ENCODE measurements at places on chromosomes 16 and 17. TPM values are rescaled to one million over a fixed set of nuclear protein-coding genes. Genes with fewer than 3 reads are reported as not detected.

CMTR2 gene
- 16.6 TPM for total RNA-seq

PSMC5 gene
- total RNA-seq, result 68.9 TPM

MC1R gene
- 6.5 TPM for total RNA-seq

MGAT5B gene
- total RNA-seq, result not detected

TXNL4B gene
- 10.5 TPM for total RNA-seq

CACNA1H gene
- 151 TPM for total RNA-seq

NPEPPS gene
- 83.8 TPM for total RNA-seq

PRR29 gene
- total RNA-seq, result 0.17 TPM

TMED6 gene
- not detected for total RNA-seq

ABCC11 gene
- not detected for total RNA-seq

P4HB gene
- total RNA-seq, result 772 TPM

ABCC12 gene
- total RNA-seq, result not detected

PPM1E gene
- not detected for total RNA-seq

SLC9A5 gene
- total RNA-seq, result 0.57 TPM

- no peak for DNase-seq
Observed at GRCh38 chr17:76690596-76691280, 20.0 kb downstream of the MXRA7 start.

- DNase-seq, result no peak
Observed at GRCh38 chr17:28898527-28898955, 1.0 kb upstream of the FLOT2 start.

GRCh38 chr16:47643323-47644000 lies 182.3 kb downstream of the PHKB start:
- DNase-seq, result no peak

GRCh38 chr17:57481910-57482391 lies 225.6 kb downstream of the MSI2 start:
- DNase-seq, result no peak

- peak; percentile 36 for DNase-seq
Observed at GRCh38 chr17:30975042-30975820, 4.4 kb downstream of the RNF135 start.

DNA sequence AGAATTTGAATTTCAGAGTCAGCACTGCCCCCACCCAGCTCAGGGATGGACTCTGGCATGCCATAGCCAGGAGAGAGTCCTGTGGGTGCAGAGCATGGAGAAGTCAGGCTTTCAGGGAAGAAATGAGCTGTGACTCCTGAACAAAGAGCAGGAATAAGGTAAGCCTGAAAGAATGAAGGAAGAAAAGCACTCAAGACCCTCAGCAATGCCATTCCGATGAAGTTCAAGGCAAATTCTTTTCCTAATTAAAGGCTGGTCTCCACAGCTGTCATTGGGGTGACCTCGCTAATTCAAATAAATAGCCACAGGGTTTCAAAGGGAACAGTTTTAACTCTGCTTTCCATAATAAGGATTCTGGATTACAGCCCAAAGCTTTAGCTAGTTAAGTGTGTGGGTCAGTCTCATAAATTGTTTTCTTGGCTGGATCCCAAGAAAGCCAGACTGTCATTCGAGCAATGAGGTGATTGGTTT lies 31.7 kb downstream of the TOM1L2 start:
- DNase-seq, result no peak

DNA sequence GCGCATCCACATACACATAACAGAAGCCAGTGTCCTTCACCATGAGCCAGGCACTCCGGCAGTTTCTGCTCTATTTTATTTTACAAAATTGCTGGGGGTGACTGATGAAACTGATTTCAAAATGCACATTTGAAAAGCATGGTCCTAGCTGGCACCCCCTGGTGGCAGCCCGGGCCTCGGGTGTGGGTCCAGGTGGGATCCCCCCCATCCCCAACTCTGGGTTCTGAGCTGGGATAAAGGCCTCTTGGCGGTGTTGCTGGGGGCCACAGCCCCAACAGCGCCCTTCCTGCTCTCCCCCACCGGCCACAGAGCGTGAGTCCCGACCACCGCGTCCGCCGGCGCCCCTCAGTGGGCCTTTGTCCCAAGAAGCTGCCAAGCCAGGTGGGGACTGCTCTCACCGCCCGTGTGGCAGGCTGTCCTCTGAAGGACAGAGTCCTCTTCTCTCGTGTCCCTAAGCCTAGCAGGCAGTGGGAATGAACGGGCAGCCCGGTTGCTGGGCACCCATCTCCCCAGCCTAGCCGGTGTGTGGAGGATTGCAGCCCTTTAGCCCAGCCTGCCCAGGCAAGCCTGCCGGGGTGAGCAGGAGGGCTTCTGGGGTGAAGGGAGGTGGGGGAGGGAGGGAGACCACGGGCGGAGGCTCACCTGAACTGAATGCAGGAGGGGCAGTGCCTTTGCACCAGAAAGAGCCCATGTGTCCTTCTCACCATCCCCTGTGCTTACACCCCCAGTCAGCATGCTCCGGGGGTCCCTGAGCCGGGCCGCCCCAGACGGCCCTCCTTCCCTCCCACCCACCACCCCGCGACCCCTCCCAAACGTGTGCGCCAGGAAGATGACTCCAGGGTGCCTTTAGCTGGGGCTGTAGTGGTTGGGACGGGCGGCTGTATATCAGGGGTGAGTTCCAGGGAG lies 898 bp downstream of the SNAI3 start:
- DNase-seq, result no peak

GRCh38 chr17:21394265-21394664 lies 18.1 kb downstream of the KCNJ12 start:
- no peak for DNase-seq

GRCh38 chr17:34633351-34633750 lies 54.0 kb downstream of the TMEM132E start:
- DNase-seq, result no peak

- DNase-seq, result no peak
Observed at GRCh38 chr17:79814974-79815835, 18.3 kb upstream of the CBX8 start.

- no peak for DNase-seq
Observed at GRCh38 chr17:79463421-79464317, 147.2 kb downstream of the RBFOX3 start.

- peak; percentile 98 for DNase-seq
Observed at GRCh38 chr17:42980274-42980765, at the start of gene RUNDC1. Gene RUNDC1 (plus strand): TSS chr17:42980565. CDS start chr17:42980577, 12 bp downstream.

DNA sequence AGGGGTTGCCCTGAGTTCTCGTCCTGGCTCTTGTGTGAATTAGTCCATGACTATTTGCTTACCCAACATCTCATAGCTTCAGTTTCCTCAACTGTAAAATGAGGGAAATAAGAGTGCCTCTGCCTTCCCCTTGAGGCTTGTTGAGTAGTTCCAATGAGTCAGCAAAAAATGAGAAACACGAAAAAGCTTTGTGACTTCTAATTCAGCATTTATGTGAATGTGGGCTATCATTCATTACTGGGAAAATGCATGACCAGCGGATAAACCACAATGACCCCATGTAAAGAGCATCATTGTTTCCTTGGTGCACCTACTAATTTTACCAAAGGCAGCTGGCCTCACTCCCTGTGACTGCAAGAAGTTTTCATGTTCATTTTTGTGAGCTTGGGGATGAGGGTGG lies 374.6 kb upstream of the HSBP1 start:
- DNase-seq, result no peak

- no peak for DNase-seq
Observed at GRCh38 chr16:52494621-52495020, 52.3 kb downstream of the TOX3 start.

- peak; percentile 71 for DNase-seq
Observed at GRCh38 chr17:4607773-4608187, 23.5 kb downstream of the SMTNL2 start.

- DNase-seq, result peak; percentile 89
Observed at GRCh38 chr17:63998050-63998720, at the start of gene PRR29. Gene PRR29 (plus strand): TSS chr17:63998351. CDS start chr17:63998365, 14 bp downstream.

GRCh38 chr17:16922386-16923096 lies 49.4 kb downstream of the TNFRSF13B start:
- no peak for DNase-seq

DNA sequence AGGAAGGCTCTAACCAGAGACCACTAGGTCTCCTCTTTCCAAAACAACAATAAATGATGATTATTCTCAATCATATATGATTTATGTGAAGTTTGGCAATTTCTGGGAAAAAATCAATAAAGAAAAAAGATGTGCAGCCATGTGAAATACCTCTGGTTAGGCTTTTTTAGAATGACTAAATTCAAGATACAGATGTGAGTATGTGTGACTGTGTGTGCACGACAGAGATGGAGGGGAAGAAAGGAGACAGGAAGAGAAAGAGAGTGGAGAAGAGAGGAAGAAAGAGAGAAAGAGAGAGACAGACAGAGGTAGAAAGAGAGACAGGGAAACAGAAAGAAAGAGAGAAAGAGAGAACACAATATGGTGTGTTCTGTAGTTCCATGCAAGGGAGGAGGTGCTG lies 558.6 kb upstream of the CDH5 start:
- DNase-seq, result no peak

DNA sequence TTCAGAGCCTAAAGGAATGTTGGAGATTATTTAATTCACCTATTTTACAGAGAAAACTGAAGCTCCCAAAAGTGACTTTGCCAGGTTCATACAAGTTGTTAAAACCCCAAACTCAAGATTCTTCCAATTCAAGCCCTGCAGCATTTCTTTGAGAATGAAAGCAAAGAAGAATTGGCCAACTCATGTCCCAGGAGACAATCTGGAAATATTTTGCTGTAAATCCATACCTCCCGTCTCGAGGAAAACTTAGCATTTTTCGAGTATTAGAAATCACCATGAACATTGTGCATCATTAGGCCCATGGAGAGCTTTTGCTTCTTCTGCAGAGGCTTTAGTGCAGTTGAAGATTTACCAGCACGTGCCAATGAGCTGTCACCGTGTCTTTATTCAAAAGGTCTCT lies 176.4 kb upstream of the KCNJ16 start:
- DNase-seq, result no peak

DNA sequence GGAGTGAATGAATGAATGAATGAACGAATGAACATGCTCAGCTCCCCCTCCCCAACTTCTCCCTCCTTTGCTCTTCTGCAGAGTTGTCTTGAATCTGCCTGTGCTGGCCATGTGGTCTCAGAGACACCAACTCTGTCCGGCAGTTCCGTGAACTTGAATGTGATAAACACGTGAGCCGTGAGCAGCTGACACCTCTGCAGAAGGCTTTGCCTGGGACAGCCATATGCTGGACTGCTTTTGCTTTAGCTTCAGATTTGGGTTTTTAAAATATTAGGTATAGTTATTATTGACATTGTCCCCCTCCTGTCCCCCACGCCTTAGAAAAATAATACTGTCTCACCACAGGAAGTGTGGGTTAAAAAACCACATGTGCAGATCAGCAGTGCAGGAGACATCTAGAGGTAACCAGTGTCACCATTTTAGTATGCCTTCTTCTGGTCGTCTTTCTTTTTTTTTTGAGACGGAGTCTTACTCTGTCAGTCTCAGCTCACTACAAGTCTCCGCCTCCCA lies 83.8 kb downstream of the ABCC1 start:
- no peak for DNase-seq

DNA sequence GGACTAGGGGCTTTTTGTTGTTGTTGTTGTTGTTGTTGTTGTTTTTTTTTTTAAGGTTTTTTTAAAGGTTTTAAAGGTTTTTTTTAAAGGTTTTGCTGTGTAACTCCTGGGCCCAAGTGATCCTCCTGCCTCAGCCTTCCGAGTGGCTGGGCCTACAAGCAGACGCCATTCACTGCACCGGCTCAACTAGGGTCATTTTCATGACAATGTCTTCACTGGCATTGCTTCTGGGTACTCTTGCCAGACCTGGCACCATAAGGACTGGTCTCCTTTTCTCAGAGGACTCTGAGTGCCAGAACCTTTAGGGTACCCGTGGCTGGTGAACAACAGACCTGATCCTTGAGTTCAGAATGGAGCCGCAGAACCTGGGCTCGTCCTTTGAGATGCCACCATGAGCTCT lies 20.4 kb downstream of the POLR3E start:
- peak; percentile 58 for DNase-seq

DNA sequence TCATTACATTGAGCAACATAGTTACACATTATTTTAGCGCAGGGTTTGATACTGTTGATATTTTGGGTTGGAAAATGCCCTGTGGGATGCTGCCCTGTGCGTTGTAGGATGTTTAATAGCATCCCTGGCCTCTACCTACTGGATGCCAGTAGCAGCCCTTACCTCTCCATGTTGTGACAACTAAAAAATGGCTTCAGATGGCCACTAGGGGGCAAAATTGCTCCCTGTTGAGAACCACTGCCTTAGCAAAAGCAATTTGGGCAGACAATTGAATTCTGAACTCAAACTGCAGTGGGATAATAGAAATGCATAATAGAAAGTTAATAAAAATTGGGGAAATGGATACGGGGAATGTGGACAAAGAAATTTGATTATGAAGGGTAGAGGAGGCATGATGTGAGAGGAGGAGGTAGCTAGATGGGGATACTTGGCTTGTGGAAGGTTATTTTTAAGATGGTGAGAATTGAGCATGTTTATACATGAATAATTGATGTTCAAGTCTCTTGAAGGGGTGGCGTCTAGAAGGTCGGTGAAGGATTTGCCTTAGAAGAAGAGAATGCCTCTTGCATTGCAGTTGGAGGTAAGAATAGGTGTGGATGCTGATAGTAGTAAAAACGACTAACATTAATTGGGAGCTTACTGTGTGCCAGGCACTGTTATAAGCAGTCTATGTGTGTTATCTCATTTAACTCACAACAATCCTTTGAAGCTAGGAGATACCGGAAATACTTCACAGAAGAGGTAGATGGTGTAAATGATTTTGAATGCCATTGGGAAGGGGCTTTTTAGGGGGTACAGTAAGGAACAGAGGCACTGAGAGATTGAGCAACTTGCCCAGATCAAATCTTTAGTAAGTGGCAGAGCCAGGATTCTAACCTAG lies 19.0 kb downstream of the HEATR9 start:
- DNase-seq, result no peak

DNA sequence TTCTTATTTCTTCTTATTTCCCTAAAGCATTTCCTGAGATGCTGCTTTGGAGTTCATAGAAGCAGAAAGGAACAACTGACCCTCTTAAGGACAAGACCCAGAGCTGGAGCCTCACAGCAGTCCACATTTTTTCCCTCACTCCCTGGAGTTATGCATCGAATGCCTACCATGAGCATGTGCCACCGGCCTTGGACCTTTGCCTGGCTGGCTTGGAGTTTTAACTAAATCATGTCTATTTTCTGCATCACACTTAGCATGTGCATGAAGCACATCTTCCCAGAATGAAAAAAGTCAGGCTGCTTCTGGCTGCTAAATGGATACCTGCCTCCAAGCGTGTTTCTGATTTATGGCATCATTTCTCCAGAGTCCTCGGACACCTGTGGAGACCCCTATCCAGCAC lies 104.5 kb downstream of the SPACA3 start:
- no peak for DNase-seq

DNA sequence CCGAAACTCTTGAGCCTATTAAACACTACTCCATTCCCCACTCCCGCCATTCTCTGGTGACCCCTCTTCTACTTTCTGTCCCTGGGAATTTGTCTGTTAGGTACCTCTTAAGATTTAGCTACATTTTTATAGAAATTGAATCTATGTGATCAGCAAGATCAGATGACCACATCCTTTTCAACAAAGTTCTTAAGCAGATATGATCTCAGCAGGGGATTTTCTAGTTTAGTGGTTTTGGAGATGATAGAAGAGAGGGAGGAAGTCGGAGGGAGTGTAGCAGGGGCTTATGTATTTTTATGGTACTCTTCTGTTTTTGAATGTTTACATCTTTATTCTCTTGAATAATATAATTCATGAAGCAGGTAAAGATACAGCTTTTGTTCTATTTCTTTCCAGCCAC lies 40.8 kb downstream of the RPA1 start:
- no peak for DNase-seq

All from lower leg skin (tissue), 4 donors.